WERI-Rb-1 (cell line): ENCODE measurements at places on chromosomes 2 and 18.

- DNase-seq = no peak
These were observed 35.2 kb downstream of the CYRIA start for GRCh38 chr2:16630463-16630862.

DNA sequence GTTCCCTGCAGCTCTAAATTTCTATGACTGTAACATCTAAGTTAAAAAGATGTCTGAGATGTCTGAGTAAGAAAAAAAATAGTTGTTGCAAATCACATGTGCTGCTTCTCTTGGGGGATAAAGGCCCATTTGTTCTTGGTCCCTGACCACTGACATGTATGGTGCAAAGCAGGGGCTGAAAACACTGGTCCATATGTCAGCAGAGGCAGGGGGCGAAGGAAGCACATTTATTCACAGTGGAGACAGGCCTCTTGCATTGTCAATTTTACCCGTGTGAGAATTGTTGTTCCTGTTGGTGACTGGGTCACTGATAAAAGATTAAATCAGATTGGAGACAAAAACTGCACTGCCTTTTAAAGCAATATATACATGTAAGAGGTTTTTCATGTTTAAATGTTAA, 38.8 kb downstream of the PRKCE start:
- no peak for DNase-seq

DNA sequence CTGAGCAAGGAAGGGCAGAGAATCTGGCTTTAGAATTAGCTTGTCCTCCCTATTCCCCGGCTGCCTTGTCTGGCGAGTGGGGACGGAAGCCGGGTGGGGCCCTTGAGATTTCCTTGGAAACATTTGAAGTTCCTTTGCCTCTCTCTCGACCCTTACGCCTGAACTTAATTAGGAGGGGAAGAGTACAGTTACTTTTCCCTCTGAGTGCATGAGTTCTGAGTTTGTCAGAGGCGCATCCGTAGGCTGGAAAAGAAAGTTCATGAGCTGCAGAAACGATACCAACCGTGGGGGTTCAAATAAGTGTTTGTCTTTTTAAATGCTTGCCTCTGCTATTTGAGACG, 468 bp downstream of the PIKFYVE start:
- no peak for DNase-seq

DNA sequence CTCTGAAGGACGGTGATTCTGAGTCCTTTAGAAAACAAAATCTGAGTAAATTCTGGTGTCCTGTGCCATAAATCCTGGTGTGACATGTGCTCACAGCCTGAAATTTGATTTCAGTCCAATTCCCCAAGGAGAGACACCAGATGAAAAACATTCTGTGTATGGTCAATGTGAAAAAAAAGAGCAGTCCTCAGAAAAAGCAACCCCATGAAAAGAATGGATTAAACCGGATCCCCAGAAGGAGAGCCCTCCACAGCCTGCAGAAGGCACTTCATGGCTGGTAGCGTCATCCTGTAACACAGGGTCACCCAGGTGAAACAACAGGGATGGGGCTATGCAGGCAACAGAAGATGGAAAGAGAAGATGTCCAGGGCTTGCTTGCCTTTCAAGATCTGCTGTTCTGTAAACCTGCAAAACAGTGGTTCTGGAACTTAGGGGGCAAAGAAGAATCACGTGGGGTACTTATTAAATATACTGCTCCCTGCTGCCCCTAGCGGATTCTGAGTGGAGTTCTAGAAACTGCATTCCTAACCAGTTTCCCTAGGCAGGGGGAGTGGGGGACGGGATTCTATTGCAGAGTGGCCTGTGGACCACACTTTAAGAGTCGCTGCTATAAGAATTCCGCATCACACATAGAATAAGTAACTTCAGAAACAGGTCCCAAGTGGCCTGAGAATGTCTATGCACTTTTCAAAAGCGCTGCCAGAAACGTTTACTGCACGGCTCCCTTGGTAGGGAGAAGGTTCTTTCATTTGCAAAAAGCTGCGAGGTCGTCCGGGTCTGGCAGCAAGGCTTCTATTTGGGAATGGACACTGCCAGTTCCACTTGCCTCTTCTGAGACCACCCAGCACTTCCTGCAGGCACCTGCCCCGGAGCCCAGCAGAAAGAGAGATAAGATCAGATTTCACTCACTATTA, 118.9 kb upstream of the ARL5A start:
- peak; percentile 8 for DNase-seq

DNA sequence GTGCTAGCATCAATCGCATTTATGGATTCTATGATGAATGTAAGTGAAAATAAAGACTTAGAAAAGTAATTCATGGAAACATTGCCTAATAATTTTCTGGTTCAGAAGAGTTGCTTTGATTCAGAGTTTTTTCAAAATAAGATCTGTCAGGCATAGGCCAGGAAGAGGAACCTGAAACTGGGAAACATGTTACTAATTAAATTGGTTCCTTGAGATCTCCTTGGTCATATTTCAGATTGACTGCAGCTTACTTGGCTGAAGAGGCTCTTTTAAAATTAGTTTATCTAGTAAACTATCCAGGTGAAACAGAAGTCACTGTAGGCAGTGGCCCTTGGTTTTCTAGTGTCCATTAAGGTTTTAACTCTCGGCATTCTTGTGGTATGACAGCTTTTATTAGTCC, 27.4 kb downstream of the PPP1CB start:
- no peak for DNase-seq

DNA sequence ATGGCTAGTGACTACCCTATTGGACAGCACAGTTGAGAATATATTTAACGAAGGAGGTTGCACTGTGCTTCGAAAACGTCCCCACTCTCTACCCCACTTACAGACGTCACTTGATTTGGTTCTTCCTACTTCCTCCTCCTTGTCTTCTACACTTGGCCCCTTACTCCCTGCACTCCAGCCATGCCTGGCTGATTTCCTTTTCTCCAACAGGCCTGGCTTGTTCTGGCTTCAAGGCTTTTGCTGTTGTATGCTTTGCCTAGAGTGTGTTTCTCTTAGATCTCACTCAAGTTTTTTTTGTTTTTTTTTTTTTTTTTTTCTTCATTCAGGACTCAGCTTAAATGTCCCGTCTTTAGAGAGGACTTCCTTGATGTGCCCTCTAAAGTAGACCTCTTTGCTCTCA, 336.8 kb downstream of the CLIP4 start:
- no peak for DNase-seq

DNA sequence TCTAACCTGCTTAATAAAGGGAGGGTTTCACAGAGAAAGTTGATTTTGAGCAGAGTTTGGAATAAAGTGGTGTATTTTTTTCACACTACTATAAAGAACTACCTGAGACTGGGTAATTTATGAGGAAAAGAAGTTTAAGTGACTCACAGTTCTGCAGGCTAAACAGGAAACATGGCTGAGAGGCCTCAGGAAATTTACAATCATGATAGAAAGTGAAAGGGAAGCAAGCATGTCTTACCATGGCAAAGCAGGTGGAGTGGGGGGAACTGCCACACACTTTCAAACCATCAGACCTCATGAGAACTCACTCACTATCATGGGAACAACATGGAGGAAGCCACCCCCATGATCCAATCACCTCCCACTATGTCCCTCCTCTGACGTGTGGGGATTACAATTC, 546.7 kb downstream of the EPHA4 start:
- DNase-seq = no peak
